Fibroblast of pulmonary artery (primary cell): ENCODE measurements at places on chromosomes 7 and 10.

- DNase-seq, result no peak
Observed at GRCh38 chr7:42181566-42181965, 55.4 kb downstream of the GLI3 start.

DNA sequence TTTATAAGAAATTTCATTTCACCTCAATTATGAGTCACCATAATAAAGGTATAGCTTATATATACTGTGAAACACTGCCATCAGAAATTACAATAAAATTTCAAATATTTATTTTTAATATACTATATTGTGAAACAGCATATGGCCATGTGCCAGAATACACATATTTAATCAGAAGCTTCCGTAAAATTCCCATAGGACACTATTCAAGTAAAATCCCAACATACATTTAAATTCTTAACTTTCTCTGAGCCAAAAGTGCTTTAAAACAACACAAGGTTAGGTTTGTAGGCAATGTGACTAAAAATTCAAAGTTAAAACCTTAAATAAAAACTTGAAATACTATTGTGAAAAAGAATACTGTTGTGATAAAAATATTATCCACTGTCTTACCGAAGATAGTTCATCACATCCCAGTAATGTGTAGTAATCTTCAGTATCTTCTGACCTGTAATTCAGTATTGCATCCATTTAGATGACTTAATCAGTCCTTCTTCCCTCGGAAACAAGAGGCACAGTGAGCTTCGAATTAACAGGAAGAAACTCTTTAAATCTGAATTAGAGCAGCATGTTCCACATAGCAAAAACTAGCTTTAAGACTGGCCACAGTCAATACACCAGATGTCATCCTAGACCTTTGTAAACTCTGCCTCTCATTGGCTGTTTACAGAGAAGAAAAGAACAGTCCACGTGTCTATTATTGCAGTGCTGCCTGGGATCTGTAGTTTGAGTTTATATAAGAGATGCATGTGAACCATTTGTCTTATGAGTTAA lies at the start of gene DNAJC12:
DNAJC12 (minus strand) TSS at position 648 of the 774 bp plus-strand sequence; CDS start at position 471, 177 bp downstream.
- DNase-seq, result peak; percentile 82

DNA sequence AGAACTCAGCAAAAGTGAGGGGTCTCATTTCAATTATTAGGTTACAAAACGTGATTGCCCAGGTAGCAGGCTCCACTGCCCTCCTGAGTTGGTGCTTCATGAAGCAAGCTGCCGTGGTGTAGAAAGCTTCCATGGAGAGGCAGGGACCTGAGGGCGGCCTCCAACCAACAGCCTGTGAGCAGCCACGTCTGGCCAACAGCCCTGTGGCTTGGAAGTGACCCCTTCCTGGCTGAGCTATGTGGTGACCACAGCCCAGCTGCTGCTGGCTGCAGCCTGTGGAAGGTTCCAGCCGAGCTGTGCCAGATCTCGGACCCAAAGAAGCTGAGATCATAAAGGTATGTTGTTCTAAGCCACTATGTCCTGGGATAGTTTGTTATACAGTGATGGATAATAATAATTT lies 122.5 kb upstream of the KLF6 start:
- DNase-seq, result no peak

- DNase-seq, result no peak
Observed at GRCh38 chr7:25752967-25753791, 398.8 kb upstream of the NFE2L3 start.

DNA sequence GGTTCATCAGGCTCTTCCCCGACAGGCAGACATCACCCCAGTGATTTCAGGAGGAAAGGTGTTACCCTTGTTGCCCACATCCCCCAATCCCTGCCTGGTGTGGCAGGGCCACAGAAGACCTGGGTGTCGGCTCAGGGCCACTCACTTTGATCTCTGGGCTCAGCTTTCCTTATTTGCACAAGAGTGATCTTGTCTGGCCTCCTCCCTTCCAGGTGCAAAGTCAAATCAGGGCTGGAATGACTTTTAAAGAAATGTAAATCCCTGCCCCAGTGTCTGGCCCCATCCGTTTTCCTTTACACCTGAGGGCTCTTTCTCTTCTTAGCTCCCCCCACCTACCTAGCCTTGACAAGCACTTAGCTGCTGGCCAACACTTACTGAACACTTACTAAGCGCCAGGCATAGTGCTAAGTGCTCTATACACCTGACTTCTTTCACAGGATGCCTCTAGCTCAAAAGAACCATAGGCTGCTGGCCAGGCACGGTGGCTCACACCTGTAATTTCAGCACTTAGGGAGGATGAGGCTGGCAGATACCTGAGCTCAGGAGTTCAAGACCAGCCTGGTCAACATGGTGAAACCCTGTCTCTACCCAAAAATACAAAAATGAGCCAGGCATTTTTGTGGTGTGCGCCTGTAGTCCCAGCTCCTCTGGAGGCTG lies 979 bp upstream of the NODAL start:
- DNase-seq, result no peak
